Lower leg skin (tissue), 4 donors: ENCODE measurements at places on chromosomes 5 and 9.

GRCh38 chr5:140041099-140041491 lies 2.0 kb downstream of the NRG2 start:
- no peak for DNase-seq

GRCh38 chr5:457195-457961 lies 14.4 kb downstream of the EXOC3 start:
- peak; percentile 81 for DNase-seq

DNA sequence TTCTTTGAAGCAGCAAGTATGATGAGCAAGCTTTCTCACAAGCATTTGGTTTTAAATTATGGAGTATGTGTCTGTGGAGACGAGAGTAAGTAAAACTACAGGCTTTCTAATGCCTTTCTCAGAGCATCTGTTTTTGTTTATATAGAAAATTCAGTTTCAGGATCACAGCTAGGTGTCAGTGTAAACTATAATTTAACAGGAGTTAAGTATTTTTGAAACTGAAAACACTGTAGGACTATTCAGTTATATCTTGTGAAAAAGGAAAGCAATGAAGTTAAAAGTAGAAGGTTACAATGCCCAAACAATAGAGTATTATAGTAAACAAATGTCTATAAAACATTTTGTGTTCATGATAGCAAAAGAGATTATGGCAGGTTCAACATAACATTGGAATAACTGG lies 88.6 kb downstream of the JAK2 start:
- no peak for DNase-seq

DNA sequence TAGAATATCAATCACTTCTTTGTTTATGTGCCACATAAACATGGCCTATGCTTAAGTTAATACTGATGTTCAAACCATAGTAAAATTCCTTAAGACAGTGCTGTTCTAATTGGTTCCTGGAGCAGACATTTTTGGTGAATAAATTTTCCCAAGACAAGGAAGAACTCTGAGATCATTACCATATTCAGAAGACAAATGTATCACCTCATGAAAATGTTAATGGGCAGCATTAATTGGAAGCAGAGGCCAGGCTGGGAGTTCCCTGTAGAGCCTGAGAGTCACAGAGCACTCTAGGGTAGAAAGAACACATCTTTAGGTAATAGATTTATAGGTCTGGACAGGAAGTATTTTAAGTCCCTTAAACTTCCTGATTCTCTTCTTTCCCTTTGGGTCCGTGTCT lies 240.2 kb downstream of the MAN2A1 start:
- DNase-seq, result no peak

DNA sequence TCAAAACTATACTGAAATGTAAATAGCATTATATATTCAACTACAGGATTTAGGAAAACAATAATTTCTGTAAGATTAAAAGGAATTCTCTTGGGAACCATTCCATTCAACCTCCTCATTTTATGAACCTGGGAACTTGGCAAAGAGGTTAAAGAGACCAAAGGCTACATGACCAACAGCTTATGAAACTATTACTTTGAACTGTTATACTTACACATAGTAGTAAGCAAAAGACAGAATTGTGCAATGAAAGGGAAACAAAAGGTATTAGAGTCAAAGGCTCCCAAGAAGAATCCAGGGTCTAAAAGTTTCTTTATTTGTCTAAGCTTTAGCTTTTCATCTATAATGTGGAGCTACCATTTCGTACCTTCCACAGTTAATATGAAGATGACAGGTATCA lies 7.2 kb downstream of the C9orf72 start:
- no peak for DNase-seq

GRCh38 chr9:69324549-69325401 lies at the start of gene ENTREP1:
ENTREP1 (plus strand) TSS chr9:69325215; CDS start chr9:69325310, 95 bp downstream.
- DNase-seq, result no peak

DNA sequence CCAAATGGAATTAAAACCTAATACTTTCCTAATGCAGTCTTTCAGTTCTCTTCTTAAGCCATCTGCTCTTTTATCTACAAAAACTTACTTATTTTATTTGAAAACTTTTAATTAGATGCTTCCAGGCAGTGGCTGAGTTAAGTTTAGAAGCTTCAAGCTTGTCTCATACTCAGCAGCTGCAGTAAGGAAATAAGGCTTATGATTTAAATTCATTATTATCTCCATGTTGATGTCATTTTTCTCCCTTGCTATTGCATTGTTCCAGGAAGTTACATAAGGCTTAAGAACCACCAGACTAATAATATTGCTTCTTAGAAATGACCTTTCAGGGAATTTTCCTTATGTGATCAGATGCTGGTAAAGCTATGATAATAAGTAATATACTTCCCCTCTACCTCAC lies 119.6 kb downstream of the PPP2R2B start:
- DNase-seq, result no peak

DNA sequence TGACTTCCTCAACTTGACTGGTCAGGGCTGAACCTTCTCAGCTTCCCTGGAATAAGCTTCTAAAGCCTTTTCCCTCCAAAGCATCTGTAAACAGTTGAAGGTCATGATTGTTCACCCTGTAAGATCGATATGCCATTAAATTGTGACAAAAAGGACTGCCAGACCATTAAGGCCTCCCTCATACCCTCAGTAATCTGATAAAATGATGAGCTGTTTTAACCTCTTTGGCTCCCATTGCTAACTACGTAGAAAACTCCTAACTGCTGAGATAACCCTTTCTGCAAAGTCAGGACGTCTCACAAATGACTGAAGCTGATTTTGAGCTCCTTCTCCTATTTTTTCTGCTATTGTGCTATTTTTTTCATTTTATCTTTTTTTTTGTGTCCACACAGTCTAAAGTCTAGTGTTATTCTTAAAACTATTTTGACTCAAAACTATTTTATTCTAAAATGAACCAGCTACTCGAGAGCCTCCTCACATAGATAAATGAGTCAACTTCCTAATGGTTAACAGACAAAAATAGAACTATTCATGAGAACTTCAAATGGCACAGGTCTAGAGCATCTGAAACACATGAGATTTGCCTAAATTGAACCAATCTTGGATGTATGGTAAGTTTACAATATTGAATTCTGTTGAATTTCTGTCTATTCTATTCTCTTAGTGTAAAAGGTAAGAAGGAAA lies 395.6 kb upstream of the TLE4 start:
- DNase-seq, result no peak

DNA sequence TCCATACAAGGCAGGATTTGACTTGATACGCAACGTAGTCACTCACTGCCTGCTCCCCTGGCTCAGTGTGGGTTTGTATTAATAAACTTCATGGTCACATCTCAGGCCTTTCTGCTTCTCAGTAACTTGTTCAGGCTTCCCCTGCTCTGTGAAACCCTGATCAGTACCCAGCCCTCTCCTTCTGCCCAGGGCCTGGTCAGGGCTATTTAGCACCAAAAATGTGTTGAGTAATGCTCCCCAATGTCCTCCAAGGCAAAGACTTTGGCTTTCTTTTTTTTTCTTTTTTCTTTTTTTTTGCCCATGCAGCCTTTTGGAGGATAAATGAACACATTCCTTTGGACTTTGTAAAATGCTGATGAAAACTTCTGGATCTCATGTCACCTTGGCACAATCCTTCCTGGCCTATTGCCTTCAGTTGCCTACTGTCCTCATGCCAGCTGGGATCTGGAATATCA lies 399.2 kb upstream of the KLF4 start:
- DNase-seq, result no peak

- no peak for DNase-seq
These were observed 77.7 kb downstream of the DNAH5 start for GRCh38 chr5:13866792-13867191.

- DNase-seq, result peak; percentile 54
These were observed 62.0 kb downstream of the ANKH start for GRCh38 chr5:14809369-14810155.

GRCh38 chr9:6383551-6384225 lies 29.3 kb upstream of the UHRF2 start:
- no peak for DNase-seq

- DNase-seq, result no peak
These were observed 189.6 kb upstream of the SEMA6A start for GRCh38 chr5:116763987-116764866.

GRCh38 chr5:62779010-62779422 lies 200.4 kb downstream of the LRRC70 start:
- DNase-seq, result no peak

GRCh38 chr9:83012922-83013838 lies 49.8 kb downstream of the RASEF start:
- no peak for DNase-seq

DNA sequence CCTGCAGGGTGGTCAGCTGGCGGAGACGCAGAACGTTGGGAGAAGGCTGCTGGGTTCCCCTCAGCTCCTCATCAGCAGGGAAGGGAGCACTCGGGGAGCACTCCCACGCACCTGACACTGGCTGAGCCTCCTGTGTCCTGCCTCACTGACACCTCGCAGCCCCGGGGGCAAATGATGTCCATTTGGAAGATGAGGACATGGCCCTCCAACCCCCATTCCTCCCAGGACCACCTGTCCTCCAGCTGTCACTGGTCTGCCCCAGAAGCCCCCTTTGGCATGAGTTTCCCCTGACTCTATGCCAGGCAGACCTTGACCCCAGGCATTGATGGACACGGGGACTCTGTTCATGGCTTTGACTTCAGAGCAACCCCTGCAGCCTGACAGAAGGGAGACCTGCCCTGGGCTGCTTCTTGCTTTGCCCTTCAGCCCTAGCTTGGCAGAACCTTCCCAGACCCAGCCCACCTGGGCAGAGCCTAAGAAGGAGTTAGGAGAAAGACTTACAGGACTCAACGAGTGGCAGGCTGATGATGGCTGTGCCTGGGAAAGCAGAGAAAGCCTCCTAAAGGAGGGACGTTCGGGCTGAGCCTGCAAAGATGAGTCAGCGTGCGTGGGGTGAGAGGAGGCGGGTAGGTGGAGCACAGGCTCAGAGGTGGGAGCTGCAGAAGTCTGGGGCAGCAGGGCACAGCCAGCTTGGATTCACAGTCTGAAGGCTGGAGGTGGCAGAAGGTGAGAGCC lies 90.6 kb downstream of the LMX1B start:
- no peak for DNase-seq

DNA sequence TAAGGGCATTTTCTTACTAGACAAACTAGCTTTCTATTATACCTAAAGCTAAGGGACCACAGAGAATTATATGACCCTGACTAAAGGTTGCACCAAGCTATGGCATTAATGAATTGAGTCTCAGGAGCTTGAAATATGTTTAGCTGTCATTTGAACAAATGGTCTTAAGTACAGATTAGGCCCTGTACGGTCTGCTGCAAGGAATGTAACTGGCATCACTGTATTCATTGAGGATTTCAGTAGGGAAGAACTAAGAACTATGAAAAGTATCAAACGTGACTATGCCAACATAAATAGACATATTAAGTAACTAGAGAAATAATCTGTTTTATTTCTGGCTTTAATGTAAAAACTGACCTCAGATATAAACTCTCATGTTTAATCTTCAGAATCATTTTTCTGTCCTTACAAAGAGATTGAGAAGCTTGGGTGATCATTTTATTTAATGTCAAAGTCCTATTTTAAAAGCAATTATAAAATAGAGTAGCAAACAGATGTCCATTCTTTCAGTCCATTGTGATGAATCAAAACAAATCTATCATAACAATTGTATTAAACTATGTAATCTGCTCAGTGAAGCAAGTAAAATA lies 845.9 kb downstream of the MAT2B start:
- no peak for DNase-seq

GRCh38 chr5:148268566-148268965 lies at the start of gene SPINK13:
SPINK13 (plus strand) TSS chr5:148268794; CDS start chr5:148270073, 1,279 bp downstream.
- no peak for DNase-seq

- no peak for DNase-seq
These were observed 4.4 kb upstream of the C9orf153 start for GRCh38 chr9:86263876-86264275.

DNA sequence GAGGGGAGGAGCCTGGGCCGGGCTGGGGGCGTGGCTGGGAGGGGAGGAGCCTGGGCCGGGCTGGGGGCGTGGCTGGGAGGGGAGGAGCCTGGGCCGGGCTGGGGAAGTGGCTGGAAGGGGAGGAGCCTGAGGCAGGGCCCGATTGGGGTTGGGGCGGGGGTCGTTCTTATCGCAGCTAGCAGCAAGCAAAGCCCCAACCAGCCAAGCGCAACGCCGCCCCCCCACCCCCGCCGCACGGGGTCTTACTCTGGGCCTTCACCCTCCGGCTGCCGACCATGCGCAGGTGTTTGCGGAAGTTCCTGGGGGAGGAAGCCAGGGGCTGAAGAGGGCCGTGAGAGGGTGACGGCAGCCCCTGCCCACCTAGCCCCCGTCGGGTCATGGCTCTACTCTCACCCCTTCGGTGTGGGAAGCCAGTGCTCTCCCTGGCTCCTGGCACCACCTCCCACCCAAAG lies 5.0 kb downstream of the NSMF start:
- DNase-seq, result peak; percentile 95

DNA sequence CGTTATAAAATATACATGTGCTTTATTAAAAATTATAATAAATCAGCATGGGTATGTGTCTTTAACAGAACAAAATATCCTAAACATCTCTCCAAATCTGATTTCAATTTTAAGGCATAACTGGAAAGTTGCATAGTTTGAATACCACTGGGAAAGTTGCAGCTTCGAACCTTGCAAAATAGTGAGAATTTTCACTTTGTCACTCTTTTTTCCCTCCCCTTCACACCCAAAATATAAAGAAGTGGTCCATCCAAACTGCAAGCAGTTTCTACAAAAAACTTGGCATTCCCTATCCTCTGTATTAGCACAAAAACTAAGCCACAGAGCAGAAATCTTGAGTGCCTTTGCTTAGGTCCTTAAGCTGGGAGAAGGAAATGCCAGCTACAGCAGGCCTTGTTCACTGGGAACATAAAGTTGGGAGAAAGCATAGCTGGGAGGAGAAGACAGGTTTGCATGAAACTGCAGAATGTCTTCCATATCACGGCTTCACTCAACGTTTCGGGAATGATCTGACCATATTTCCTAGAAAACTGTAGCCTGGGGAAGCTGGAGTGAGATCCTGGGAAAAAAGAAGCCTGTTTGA lies 400.3 kb downstream of the EBF1 start:
- no peak for DNase-seq

DNA sequence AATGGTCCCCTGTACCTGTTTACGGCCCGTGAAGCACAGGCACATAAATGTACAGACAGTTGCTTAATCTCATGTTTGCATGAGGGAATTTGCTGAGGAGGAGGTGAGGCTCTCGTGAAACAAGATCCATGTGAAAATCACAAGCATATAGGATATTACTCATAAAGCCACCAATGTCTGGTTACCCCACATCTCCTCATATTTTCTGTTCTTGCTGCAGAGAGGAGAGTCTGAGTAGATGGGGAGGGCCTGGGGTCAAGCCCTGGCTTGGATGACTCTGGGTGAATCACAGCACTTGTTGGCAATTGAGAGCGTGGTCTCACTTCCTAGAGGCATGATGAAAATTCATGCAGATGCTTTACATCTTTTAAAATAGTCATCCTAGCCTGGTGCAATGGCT lies 975 bp downstream of the AGXT2 start:
- DNase-seq, result no peak

DNA sequence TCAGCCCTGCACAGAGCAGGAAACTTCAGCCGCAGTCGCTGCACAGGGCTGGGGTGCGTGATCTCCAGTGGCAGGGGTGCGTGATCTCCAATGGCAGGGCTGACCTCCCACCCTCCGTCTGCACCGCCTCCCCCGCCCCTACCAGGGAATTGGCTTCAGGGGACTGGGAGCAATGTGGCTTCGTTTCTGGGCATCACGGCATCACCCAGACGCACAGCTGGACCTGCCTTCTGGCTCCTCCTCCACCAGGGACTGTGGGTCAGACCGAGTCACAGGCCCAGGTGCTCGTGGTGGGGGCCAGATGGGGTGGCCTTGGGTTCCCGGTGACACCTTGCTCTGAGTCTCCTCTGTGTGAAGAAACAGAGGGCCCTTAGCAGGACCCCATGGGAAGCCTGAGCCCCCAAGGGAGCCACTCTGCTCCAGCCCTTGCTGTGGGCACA lies 51.1 kb downstream of the AHRR start:
- DNase-seq, result peak; percentile 81
